ENCODE measurements at places on chromosomes 12 and 14. TPM values are rescaled to one million over a fixed set of nuclear protein-coding genes. Genes with fewer than 3 reads are reported as not detected.

The BEST3 gene
- total RNA-seq = 0.43 TPM

The FBRSL1 gene
- total RNA-seq = 7.4 TPM

The CATSPERB gene
- total RNA-seq = not detected

The SDR9C7 gene
- total RNA-seq = not detected

The IFI27 gene
- 43.2 TPM for total RNA-seq

The GPR162 gene
- total RNA-seq = 1.1 TPM

The HELB gene
- total RNA-seq = 3.4 TPM

The PGF gene
- total RNA-seq = 2.4 TPM

The CISTR gene
- not detected for total RNA-seq

The KRT85 gene
- not detected for total RNA-seq

The KCNK10 gene
- total RNA-seq = not detected

The GZMH gene
- not detected for total RNA-seq

The MDGA2 gene
- total RNA-seq = under 0.01 TPM

The GUCY2C gene
- not detected for total RNA-seq

The CCDC175 gene
- total RNA-seq = not detected

The C12orf50 gene
- not detected for total RNA-seq

The DTX1 gene
- total RNA-seq = under 0.01 TPM

The PKP2 gene
- total RNA-seq = 3.7 TPM

The HEBP1 gene
- 8.9 TPM for total RNA-seq

The ACAD10 gene
- total RNA-seq = 23.9 TPM

The ENDOU gene
- total RNA-seq = not detected

The PTCSC3 gene
- total RNA-seq = not detected

The SSTR1 gene
- total RNA-seq = 11.0 TPM

The SLC16A7 gene
- 31.9 TPM for total RNA-seq

The CPNE6 gene
- under 0.01 TPM for total RNA-seq

The PDZRN4 gene
- not detected for total RNA-seq

The SDR39U1 gene
- 14.5 TPM for total RNA-seq

The FAIM2 gene
- total RNA-seq = 6.6 TPM

The KSR2 gene
- not detected for total RNA-seq

The RFX4 gene
- not detected for total RNA-seq

The AMN gene
- total RNA-seq = not detected

The CEBPE gene
- total RNA-seq = not detected

The TNFAIP2 gene
- total RNA-seq = 69.7 TPM

The TAS2R30 gene
- total RNA-seq = 9.2 TPM

The CRADD gene
- 17.2 TPM for total RNA-seq

The TRAF3 gene
- total RNA-seq = 37.4 TPM

The LRFN5 gene
- total RNA-seq = 3.6 TPM

The LRP1 gene
- 257 TPM for total RNA-seq

The ACOT4 gene
- total RNA-seq = 0.57 TPM

The CEP170B gene
- 30.2 TPM for total RNA-seq

The FGD6 gene
- total RNA-seq = 19.9 TPM

The PRIMA1 gene
- total RNA-seq = not detected

The GPR135 gene
- 4.2 TPM for total RNA-seq

The MUCL1 gene
- not detected for total RNA-seq

The SLC38A4 gene
- total RNA-seq = 14.7 TPM

The CLEC9A gene
- total RNA-seq = not detected

Measured in placental pericyte (primary cell).